ENCODE measurements at places on chromosomes 4 and X.

- DNase-seq, result no peak
Measured at GRCh38 chr4:74097631-74098426, 1.2 kb downstream of the CXCL2 start.

- no peak for DNase-seq
Measured at GRCh38 chr4:145295547-145295946, 115.2 kb upstream of the OTUD4 start.

DNA sequence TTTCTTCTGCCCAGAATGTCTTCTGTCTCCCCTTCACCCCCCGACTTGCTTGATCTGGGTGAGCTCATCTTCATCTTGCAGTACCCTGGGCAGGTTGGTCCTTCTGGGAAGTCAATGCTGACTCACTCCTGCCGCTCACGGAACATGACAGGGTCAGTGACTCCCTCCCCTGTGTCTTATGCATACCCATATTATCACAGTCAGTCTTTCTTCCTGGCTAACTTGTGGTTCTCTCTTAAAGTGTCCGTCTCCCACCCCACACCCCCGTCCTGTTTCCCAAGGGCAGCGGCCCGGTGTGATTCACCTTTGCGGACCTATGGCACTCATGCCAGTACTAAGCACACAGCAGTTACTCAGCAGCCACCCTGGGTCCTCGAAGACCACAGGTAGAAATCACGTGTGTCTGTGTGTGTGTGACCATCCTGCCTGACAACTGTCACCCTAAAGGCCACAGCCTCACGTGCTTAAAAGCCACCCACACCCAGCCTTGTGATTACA is 17.7 kb downstream of the IQSEC2 start:
- no peak for DNase-seq

GRCh38 chr4:67915400-67915966 is 31.7 kb upstream of the TMPRSS11D start:
- DNase-seq, result no peak

DNA sequence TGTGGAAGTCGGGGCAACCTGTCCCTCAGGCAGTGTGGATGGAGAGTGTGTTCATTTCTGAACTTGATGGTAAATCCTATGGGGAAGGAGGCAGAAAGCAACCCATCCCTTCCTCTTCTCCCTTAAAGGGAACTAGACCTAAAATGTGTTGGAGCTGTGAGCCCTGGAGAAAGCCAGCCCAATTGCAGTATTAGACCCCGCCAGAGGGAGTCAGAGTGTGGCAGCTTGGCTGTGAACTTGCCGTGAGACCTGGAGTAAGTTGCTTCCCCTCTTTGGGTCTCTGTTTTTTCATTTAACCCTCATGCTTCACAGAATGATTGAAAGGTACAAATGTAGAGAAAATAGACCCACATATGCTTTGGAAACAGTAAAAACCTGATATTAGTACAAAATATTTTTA is 108.7 kb upstream of the PAK3 start:
- DNase-seq, result peak; percentile 12

DNA sequence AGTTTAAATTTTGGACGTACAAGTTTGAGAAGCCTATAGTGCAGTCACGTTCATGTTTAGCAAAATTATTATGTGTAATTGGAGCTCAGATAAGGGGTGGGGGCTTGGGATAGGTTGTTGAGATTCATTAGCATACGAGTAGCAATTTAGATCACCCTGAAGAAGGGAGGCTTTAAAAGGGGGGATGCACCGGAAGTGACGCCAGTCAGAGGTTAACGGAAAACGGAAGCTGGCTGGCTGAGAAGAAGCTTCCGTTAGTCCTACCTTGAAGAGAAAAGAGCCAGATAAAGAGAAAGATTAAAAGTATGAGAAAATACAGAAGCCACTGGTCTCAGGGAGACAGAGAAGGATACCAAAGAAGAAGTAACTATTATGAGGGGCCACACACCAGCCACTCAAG is 1.1 kb upstream of the NXT2 start:
- no peak for DNase-seq

- DNase-seq, result peak; percentile 24
Measured at GRCh38 chr4:10893395-10893794, 208.8 kb upstream of the CLNK start.

DNA sequence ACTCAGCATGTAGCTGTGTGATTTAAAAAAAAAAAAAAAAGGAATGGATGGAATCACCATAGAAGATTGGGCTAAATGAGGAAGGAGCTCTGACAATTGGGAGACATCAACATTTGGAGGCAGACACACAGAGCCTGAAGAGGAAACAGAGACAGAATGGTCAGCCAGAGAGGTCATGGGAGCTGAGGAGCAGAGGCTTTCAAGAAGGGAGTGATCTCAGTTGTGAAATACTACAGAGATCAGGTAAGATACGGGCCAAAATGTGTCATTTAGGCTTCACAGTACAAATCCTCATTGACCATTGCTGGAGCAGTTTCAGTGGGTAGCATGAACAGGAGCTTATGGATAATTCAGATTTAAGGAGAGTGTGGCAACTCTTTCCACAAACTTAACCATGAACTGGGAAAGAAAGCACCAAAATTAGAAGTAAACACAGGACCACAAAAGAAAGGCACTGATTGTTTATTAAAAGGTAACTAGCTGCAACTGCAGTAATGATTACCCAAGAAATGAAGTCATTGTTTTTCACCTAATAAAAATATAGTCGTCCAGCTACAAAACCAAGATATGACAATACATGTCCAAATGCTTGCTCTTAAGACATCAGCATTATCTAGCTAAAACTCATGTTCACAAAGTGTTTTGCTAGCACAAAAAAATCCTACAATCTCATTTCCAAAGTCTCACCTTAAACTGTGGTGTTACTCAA is 203.2 kb downstream of the DHX15 start:
- no peak for DNase-seq

DNA sequence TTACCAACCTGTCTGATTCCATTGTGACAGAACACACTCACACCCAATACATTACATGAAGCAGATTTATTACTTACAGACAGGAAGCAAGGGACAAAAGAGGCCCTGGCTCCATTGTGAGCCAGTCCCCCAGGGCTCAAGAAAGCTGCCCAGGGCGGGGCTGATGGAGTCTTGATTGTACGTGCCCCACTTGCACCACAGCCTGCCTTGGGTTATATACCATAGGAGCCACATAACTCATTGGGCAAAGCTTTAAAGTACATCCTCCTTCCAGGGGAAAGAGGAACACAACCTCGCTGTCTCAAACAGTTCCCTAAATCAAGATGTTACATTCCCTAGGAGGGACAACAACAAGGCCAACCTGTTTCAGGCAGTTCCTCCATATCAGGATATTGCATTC is 3.4 kb upstream of the ZRSR2 start:
- DNase-seq, result no peak

DNA sequence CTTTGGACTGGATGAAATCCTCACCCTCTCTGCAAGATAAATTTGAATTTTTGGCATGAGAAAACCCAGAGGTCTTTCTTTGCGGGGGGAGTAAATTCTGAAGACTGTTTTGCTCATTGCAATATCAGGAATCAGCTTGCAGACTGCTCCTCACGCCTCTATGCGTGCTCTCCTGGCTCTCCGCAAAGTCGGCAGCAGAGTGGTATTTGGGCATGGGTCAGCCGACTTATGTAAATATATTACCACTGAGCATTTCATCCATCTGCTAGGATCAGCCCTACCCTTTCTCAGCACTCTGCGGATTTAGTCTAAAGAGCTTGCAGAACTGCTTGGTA is 288.0 kb downstream of the ASMT start:
- DNase-seq, result no peak

- no peak for DNase-seq
Measured at GRCh38 chr4:166498546-166498945, 625.5 kb downstream of the TLL1 start.

DNA sequence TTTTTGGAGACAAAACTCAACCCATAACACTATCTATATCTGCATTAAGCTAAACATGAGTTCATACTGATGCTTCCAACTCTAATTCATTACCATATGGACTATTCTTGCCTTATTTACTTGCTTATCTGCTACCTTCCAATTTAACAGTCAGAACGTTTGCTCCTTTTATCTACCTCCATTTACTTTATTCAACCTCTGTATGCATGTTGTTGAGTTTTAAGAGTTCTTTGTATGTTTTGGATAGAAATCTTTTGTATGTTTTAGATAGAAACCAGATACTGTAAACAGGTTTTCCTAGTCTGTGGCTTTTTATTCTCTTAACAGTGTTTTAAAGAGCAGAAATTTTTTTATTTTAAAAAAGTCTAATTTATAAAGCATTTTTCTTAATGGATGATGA is 542.2 kb upstream of the NDST4 start:
- no peak for DNase-seq

DNA sequence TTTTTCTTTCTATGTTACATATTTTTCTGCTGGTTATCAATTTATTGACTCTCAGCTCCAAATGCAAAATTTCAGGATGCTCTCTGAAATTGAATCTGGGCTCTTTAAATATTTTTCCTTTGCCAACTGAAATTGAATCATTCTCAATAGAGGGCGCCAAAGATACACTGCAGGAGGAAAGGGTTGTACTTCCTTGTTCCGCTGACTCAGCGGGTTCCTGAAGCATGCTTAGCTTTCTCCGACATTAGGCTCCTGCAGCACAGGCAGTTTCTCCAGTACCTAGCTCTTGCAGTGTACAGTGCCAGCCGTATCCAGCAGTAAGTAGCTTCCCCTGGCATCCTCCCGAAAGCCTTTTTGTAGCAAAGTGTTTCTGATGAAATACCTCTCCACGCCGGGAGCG is 28.8 kb upstream of the CFAP47 start:
- DNase-seq, result peak; percentile 48

DNA sequence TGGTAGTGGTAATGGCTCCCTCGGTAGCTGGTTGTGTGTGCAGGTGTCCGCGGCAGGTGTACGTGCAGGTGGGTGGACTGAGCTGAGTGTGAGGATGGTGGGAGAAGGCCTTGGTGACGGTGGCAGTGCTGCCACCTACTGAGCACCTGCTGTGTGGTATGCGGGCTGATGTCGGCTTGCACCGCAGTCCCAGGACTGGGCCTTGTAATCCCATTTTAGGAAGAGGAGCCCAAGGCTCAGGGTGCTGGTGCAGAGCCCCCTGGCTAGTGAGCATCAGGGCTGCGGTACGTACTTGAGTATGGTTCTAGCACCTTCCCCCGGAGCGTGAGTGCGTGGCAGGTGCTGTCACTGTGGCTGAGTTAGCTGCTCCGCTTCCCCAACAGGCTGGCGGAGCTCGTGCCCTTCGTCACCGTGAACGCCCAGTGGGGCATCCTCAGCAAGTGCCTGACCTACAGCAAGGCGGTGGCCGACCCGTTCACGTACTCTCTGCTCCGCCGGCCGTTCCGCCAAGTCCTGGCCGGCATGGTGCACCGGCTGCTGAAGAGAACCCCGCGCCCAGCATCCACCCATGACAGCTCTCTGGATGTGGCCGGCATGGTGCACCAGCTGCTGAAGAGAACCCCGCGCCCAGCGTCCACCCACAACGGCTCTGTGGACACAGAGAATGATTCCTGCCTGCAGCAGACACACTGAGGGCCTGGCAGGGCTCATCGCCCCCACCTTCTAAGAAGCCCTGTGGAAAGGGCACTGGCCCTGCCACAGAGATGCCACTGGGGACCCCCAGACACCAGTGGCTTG is 5.7 kb upstream of the CPZ start:
- DNase-seq, result no peak

- no peak for DNase-seq
Measured at GRCh38 chr4:70778888-70779422, 57.2 kb downstream of the RUFY3 start.

DNA sequence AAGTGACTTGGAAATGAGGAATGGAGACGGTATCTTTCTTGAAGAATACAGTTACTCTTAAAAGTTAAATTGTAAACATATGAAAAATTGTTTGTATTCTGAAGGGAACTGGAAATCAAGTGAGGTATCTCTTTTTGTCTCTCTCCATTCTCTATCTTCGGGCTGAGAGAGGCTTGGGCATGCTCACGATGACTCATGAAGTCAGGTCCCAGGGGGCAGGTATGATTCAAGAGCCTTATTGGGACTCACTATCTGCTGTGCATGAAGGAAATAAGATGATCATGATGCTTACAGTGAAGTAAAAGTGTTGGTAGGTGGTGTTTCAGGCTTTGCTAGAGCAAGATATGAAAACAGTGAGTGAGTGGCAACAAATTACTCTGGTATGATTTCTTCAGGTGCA is 200.4 kb upstream of the PITX2 start:
- DNase-seq, result no peak

DNA sequence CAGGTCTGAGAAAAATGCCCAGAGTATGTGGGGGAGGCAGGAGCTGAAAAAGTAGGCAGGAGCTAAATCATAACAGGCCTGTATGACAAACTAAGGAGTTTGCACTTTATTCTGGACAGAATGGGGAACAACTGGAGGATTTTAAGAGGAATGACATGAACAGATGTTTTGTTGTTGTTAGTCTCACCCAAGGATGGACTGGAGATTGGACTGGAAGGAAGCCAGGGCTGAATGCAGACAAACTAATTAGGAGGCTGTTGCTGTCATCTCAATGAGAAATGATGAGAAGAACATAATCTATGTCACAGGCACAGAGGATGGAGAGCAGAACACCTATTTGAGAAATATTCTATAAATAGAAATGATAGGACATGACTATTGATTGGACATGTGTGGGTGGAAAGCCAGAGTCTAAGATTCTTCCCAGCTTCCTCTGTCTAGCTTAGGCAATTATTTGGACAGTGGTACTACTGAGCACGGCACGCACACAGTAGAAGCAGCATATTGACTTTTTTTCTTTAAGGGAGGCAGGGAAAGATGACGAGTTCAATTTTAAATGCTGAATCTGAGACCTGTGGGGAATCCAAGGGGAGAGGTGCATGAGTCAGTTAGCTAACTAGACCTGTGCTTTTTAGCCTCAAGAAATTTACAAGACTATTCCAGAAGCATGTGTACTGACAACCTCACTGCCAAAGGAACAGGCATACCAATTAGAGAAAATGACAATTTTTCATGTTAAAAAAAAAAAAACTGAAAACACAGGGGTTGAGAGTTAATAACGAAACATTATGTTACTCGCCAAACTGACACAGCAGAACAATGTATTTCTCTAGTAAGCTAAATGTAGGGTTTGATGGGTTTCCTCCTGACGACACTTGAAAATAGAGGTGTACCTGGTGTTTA is 963 bp upstream of the USO1 start:
- DNase-seq, result no peak

GRCh38 chrX:130393451-130394074 is 8.1 kb upstream of the GPR119 start:
- peak; percentile 56 for DNase-seq

DNA sequence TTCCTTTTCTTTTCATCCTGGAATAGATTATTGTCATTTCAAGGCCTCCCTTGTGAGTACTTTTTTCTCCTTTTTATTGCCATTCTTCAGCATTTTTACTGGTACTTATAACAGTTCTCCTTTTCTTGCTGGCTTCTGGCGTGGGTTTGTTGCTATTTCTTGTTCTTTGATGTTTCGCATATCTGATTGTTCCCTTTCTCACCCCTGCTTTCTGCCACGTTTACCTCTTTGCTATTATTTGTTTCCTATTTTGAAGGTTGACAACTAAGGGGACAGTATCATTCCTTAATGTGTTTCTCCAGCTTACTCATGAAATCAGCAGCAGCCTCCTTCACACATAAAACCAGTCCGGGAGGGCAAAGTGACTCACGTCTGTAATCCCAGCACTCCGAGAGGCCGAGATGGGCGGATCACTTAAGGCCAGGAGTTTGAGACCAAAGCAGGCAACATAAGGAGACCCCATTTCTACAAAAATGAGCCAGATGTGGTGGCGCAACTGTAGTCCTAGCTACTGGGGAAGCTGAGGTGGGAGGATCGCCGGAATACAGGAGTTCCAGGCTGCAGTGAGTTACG is 72.6 kb downstream of the DMD start:
- no peak for DNase-seq

GRCh38 chr4:42781315-42781714 is 111.2 kb upstream of the GRXCR1 start:
- DNase-seq, result no peak

GRCh38 chr4:21083413-21083812 is 383.2 kb downstream of the PACRGL start:
- no peak for DNase-seq

- no peak for DNase-seq
Measured at GRCh38 chrX:103396186-103396585, 19.8 kb downstream of the BEX3 start.

Measured in iPS-NIHi11 (cell line).